SW 1271 (cell line): ENCODE measurements at places on chromosomes 6 and 20.

GRCh38 chr6:169640983-169641382 is 60.8 kb downstream of the WDR27 start:
- no peak for DNase-seq

- DNase-seq: no peak
Observed at GRCh38 chr6:120966321-120966720, 368.0 kb downstream of the TBC1D32 start.

- peak; percentile 76 for DNase-seq
Observed at GRCh38 chr20:64131406-64131805, 24.0 kb upstream of the NPBWR2 start.

- no peak for DNase-seq
Observed at GRCh38 chr20:37406010-37406998, 60.4 kb downstream of the SRC start.

- DNase-seq: no peak
Observed at GRCh38 chr20:63067266-63067635, 60.5 kb upstream of the BHLHE23 start.

GRCh38 chr20:2521369-2522305 is 12.9 kb upstream of the ZNF343 start:
- DNase-seq: peak; percentile 14

GRCh38 chr6:53048431-53049195 is 16.6 kb upstream of the FBXO9 start:
- DNase-seq: peak; percentile 16

DNA sequence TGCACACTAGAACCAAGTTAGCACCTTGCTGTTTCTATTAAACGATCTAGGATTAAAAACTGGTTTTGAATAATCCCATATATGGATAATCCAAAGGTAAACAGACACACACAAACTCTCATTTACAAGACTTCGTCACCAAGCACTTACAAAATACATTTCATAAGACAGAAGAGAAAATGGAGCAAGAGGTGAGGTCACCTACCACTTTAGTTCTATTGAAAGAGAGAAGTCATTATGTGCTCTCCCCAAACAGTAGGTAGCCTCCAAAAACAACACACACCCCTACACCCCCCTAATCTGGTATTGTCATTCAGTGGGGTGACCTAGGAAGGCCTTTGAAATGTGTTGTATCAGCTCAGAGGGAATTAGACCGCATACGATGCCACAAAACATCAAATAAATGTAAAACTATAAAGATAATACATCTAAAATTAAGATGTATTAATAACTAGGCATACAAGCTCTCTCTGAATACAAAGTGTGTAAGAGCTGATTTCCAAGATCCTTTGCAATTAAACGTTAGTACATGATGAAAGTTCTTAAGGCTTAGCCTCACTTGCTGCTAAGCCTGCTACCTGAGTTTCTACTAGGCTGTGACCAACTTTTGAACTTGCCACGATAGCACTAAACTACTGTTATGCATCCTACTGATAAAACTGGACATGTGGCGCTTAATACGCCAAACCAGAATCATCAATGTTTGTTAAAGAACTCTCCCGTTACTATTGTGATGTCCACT is 1.6 kb downstream of the SRPK1 start:
- peak; percentile 56 for DNase-seq

GRCh38 chr20:36744243-36744642 is 1.6 kb downstream of the NDRG3 start:
- no peak for DNase-seq

GRCh38 chr20:25408890-25409289 is 1.4 kb downstream of the GINS1 start:
- DNase-seq: no peak

GRCh38 chr6:37236921-37237320 is 20.7 kb upstream of the TBC1D22B start:
- DNase-seq: no peak

GRCh38 chr20:20993372-20993771 is 112.8 kb downstream of the LINC00237 start:
- no peak for DNase-seq
